NB4 (cell line): ENCODE measurements at places on chromosomes 16 and 17.

DNA sequence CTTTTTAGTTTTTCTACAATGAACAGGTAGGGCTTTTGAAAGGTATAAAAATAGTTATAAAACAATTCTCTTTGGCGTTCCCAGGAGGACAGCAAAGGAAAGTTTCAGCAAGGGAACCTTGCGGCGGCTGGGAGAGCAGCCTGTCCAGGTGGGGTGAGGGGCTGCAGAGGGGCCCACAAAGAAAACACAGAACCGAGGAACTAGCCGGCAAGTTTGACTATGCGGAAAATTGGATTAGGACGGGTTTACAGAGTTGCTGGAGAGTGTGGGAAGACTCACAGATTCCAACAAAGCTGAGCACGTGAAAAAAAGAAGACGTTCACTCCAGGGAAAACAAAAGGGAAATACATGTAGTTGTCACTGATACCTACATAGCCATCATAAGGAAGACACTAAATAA, 40.2 kb upstream of the METTL16 start:
- DNase-seq = no peak

DNA sequence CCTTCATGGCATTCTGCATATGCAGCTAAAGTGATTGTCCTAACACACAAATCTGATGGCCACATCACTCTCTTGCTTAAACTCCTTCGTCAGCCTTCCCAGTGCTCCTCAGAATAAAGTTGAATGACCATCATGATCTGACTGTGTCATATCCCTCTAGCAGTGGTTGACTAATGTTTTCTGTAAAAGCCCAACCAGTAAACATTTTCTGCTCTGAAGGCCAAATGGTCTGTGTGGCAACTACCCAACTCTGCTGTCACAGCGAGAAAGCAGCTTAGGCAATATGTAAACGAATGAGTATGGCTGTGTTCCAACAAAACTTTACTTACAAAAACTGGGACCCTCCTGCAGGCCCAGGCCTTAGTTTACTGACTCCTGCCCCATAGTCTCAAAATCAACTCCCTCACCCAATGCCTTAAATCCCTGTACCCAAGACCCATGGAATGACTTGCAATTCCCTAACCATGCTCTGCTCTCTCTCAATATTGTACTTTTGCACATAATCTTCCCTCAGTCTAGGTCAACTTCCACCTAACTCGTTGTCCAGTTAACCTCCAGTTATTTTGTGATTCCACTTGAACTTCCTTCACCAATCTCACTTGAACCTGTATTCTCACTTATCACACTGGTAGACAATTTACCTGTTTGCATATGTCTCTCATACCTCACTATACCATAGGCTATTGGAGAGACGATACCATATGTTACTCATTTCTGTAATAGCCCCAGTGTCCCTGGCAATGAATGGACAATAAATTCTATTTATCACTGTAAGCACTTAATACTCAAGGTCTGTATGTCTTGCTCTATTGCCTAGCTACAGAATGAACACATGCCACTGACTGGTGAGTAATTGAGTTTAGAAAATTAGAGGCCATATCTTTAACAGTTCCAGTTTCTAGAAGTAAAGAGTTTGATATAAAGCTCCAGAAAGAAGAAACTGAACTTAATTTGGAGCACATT, 29.1 kb downstream of the TMEM100 start:
- no peak for DNase-seq

- peak; percentile 38 for DNase-seq
Observed at GRCh38 chr16:58638148-58639036, 8.8 kb upstream of the CNOT1 start.

- DNase-seq = no peak
Observed at GRCh38 chr16:78915811-78916345, 684.7 kb downstream of the MAF start.

DNA sequence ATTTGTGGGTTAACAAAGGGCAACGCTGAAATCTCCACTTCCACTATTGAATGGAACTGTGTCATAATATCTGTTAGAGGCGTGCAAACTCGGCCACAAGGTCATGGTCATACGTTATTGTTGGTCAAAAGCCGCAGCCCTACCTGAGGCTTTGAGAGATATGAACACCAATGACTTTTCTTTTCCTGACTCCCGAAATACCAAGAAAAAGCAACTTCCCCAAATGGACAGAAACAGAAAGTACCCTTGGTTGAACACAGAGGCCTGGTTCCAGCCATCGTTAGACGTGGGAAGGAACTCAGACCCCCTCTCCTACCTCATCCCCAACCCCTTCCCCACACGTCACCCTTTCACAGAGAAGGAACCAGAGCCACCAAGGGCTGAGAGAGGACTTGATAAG, 1.4 kb upstream of the PIK3R5 start:
- peak; percentile 44 for DNase-seq

DNA sequence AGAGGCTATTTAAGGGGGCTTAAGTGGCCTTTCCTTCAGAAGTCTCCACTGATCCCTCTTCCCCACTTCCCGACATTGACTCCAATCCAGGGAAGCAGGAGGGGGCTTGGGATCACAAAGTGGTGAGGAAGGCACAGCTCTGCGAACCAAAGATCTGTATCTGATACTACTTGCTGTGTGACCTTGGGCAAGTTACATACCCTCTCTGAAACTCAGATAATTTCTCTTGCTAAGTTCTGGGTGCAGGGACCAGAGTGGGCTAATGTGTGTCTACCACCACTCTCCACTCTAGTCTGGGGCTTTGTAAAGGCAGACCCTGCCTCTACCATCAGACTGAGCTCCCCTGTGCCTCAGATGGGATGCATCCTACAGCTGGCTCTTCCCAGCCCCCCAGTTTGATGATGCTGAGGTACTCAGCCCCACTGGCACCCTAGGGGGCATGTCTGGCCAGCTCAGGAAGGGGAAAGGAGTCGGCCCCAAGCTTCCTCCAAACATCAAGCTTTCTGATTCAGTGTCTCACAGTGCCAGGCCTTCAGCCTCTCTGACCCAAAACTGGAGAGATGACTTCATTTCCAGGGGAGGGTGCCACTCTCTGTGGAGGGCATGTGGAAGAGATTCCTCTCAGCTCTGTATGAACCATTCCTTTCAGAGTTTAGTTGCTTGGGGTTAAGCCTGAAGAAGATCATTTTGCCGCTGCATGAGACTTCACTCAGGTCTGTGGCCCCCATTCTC, 10.9 kb downstream of the DLX4 start:
- no peak for DNase-seq

DNA sequence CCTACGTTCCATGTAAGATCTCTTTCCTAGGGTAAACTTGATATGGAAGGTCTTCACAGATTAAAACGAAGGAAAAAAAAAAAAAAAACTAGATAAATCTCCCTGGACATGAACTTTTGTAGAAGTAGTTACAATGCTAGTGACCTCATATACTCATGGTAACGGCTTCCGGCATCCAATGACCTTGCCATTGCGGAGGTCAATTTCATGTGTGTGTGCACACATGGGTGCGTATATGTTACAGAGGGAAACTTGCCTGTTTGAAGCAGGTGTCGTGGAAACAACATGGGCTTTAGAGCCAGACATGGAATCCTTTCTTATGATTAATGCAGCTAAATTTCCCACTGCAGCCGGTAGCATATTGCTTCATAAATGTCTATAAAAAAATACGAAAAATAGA, 435.5 kb downstream of the MAF start:
- no peak for DNase-seq

DNA sequence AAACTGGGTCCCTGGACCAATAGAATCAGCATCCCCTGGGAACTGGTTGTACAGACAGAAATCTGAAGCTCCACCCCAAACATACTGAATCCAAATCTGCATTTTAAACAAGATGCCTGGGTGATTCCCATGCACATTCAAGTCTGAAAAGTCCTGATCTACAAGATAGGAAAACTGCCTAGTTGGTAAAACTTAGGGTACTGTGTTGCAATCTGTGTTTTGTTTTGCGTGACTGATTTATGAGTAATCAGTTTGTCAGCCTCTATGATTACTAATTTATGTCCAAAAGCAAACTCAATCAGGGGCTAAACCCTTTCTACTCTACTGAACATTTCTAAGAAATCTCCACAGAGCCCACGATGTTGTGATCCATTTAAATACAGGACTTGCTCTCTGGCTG, 103.8 kb downstream of the YPEL2 start:
- DNase-seq = no peak

- DNase-seq = no peak
Observed at GRCh38 chr16:86015606-86016005, 116.6 kb downstream of the IRF8 start.

GRCh38 chr16:23868136-23868535, 32.4 kb downstream of the PRKCB start:
- DNase-seq = no peak

GRCh38 chr17:79042421-79043190, 18.6 kb downstream of the C1QTNF1 start:
- peak; percentile 50 for DNase-seq

- DNase-seq = no peak
Observed at GRCh38 chr17:1945621-1946020, 79.5 kb downstream of the RTN4RL1 start.

- no peak for DNase-seq
Observed at GRCh38 chr16:57485091-57485915, 990 bp downstream of the DOK4 start.

GRCh38 chr17:9725575-9725974, 65.8 kb downstream of the DHRS7C start:
- DNase-seq = no peak

GRCh38 chr16:4882000-4882632, 34.8 kb downstream of the UBN1 start:
- DNase-seq = no peak

DNA sequence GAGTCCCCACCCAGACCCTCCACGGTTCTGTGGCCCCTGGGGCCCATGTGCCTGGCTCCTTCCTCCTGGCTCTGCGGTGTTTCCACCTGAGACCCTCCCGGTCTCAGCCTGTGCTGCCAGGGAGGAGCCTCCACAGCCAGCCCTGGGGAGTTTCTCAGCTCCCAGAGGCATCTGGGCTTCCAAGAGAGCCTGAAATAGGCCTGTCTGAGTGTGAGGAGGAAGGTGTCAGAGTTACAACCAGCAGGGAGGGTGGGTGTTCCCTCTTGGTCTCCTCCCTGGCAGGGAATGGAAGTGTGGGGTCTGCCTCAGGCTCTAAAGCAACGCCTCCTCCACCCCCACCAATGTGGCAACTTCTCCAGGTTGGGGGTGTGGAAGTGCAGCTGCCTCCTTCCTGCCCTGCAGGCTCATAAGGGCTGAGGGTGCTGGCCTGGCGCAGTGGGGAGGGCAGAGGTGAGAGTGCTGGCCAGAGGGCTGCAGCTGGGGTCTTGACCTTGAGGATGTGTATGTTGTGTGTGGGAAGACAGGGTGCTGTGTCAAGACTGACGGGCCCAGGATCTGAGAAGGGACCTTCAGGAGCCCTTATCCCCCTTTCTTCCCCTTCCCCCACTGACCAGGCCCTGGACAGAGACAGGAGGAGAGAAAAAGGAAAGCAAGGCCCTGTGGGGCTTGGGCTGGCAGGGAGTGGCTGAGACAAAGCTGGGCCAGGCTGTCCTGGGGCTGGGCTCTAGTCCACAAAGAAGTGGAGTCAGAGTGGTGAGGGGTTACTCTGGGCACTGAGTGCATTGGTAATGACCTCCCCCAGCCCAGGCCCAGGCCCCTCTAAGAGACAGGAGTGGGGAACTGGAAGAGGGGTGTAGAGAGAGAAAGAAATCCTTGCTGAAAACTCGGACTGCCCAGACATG, 2.4 kb downstream of the CYGB start:
- peak; percentile 68 for DNase-seq

DNA sequence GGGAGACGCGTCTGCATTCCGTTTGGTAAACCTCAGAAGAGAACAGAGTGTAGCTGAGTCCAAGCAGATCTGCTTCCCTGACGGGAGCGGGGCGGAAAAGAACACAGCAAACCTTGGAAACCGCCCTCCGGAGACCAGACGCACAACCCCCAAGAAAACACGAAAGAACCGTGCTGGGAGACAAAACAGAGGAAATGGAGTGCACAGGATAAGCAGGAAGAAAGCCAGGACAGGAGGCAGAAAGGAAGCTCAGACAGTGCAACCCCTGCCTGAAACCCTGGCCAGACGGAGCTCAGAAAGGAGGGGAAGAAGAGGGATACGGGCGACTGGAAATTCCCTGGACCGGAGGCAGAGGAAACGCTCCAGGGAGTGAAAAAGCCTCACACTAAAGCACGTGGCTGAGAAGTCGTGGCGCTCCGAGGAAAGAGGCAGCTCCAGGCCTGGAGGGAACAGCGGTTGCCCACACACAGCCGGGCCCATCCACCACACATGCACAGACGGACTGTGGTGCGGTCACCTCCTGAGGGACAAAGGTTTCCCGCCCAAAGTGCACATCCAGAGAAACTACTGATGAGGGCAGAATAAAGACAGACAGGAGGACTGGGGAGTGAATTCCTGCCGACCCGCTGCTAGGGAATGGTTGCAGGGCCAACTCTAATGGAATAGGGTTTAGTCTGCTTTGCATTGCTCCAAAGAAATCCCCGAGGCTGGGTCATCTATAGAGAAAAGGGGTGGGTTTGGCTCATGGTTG, 10.2 kb downstream of the DPEP1 start:
- no peak for DNase-seq

DNA sequence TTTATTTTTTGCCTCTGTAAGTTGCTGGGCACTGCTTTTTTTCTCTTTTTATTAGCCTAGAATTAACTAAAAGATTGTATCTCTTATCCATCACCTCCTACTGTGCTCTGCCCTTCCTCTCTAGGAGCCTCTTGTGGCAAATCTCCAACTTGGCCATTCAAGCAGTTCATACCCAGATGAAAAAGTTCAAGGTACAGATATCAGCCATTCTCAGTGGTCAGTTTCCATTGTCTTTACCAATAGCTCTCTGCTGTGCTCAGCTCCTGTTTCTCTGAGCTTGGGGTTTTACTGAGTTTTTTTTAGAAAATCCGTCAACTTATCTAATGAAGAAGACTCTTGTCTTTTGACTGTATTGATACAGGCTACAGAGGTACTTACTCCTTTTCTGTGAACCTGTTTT, 15.6 kb downstream of the MOSMO start:
- DNase-seq = no peak

GRCh38 chr17:70368011-70368410, 198.7 kb downstream of the KCNJ2 start:
- DNase-seq = no peak

DNA sequence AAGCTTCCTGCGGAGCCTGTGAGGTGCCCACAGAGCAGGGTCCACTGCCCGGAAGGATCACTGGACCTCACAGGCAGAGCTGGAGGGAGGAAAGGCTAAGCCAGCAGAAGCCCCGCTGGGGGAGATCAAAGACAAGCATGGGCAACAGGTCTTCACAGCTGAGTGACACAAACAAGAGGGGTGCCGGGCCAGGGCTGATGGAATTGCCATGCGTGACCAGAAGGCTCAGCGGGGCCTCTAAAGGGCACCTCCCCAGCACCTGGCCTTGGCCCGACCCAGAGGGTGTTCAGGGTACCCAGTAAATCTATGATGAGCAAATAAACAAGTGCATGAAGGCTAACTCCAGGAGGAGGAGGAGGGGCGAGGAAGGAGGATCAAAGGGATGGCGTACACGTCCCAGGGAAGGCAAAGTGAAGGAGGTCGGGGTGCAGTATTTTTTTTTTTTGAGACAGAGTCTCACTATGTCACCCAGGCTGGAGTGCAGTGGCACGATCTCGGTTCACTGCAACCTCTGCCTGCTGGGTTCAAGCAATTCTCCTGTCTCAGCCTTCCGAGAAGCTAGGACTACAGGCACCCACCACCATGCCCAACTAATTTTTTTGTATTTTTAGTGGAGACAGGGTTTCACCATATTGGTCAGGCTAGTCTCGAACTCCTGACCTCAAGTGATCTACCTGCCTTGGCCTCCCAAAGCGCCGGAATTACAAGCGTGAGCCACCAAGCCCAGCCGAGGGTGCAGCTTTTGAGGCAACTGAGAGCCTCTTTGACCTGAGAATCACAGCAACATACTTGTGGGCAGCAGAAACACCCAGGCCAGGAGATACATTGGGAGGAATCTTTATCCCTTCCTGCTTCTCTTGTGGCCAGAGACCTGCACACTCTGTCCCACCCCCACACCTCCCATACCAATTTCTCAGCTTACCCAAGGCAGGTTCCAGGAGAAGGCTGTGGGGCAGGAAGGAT, 16.1 kb upstream of the EXOC7 start:
- no peak for DNase-seq
